ENCODE measurements at places on chromosomes 6 and 20. TPM values are rescaled to one million over a fixed set of nuclear protein-coding genes. Genes with fewer than 3 reads are reported as not detected.
A peak's percentile ranks its signal among the peaks of the same experiment; 100 is the strongest.

The CTAGE9 gene
- total RNA-seq: not detected

The JPH2 gene
- total RNA-seq: 13.8 TPM

The AAR2 gene
- 16.1 TPM for total RNA-seq

DNA sequence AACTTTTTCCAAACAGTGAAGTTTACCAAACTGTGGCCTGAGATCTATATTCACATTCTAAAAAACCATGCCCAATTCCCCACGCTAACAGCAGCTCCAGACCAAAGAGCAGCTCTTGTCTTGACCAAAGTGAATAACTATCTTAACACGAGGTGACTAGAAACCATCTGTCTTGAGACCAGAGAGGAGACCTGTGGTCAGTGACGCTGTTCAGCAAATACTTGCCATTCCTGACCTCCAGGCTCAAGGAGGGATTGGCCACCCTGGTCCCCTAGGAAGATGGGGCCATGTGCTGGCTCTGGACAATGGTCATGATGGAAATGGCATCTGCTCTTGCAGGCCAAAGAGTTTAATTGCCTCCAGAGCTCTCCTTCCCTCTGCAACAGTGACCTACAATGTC lies 104.4 kb upstream of the CD93 start:
- no peak for DNase-seq

The HLA-DMB gene
- 28.8 TPM for total RNA-seq

DNA sequence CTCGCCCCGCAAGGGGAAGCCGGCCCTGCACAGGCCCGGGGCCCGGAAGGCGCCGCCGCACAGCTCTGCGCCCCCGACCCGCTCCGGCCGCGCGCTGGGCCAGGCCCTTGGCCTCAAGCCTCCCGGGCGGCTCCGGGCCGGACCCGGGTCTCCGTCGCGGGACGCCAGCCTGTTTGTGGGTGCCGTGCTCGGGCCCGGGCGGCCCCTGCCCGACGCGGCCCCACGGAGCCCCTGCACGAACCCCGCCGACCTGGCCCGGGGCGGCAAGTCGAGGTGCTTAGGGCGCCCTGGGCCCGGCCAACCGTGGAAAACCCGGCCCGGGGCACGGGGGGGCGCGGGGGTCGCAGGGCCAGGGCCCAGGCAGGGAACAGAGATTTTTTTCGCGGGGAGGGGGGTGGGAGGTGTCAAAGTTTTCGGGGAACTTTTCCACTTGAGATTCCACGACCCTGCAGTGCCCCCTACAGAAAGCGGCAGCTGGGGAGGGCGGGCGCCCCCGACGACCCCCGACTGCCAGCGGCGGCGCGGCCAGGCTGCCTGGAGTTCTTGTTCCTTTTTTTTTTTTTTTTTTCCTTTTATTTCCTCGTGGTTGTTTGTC lies 805 bp upstream of the STX16 start:
- peak; percentile 52 for DNase-seq

The RGS17 gene
- total RNA-seq: 0.53 TPM

GRCh38 chr6:117512987-117513573 lies 30.6 kb downstream of the DCBLD1 start:
- no peak for DNase-seq

DNA sequence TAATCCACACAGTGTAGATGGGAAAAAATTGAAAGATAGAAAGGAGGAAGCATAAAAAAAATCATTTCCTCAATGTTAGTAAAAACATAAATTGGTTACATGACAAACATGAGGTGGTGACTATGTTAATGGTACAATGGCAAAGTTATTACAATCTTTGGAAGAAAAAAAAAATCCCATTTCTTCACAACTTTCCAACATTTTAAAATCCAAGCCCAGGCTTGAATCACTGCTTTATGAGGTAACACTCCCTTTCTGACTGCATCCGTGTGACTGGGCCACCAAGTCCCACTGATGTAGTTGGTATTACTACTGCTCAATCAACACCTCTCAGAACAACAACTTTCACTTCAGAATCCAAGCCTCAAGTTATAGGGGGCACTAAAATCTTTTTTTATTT lies 160.4 kb downstream of the BTBD9 start:
- no peak for DNase-seq

The ERVFRD-1 gene
- total RNA-seq: 0.10 TPM

DNA sequence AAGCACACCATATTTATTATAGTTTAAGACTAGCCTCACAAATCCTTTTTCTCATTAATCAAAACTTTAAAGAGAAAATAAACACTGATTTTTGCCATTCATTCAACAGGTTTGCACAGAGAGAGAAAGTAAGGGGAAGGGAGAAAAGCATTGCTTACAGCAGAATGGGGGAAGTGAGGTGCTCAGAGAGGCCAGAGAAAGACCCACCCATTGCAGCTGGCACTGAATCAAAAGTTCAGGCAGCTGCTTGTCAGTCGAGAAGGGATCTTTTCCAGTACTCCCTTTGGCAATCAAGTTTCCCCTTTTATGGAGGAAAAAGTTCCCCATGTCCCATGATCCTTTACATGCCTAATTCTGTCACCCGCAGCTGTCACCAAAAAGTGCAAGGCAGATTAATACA lies 8.0 kb upstream of the CRISP2 start:
- no peak for DNase-seq

DNA sequence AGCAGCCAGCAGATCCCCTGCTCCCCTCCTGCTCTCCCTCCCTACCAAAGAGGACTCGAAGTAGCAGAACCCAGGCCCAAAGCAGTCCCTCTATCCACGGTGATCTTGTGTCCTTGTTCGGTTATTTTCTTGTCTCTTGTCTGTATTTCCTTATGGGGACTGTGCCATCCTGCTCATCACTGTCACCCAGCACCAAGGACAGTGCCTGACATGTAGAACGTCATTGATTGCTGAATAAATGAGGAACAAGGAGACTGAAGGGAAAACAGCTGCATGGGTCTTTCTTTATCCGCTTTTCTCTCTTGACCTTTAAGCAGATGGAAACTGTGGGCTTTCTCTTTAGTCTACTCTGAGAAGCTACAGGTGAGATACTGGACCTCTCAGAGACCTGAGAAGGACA lies 29.4 kb upstream of the ZNF831 start:
- DNase-seq: no peak

The F13A1 gene
- total RNA-seq: 49.4 TPM

The SESN1 gene
- 16.9 TPM for total RNA-seq

DNA sequence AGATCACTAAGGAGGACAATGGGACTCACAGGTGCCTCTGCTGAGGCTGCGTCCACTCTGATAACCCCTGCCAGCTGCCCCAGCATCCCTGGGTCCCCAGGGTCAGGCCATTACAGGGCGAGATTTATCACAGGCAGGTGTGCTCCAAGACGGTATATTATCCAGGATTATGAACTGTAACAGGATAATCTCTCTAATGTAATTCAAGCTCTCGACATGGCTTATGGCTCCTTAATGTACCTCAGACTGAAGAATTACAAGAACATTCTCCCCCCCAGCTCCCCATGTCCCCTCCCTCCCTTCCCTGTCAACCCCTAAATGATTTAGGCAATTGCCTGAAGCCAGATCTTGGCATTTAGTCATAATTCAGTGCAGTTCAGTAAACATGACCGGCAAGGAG lies 86.8 kb downstream of the NCR2 start:
- DNase-seq: no peak

The TBX18 gene
- 0.25 TPM for total RNA-seq

- no peak for DNase-seq
Observed at GRCh38 chr6:99789767-99790166, 183.1 kb downstream of the PRDM13 start.

DNA sequence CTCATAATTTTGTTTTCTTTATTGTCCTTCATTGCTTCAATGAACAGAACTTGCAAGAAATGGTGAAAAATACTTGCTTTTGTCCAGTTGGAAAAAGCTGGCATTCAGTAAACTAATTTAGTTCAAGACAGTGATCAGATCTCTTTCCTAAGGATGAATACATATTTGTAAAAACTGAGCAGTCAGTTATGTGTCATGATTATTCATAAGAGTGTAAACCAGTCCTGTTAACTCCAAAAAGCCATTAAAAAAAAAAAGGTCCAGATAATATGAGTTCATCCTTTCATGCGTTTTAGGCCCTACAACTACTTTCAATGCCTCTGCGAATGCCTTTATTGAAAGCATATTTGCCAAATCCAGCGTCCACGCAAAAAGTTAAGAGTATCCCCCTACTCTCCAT lies 609 bp downstream of the PGM3 start:
- no peak for DNase-seq

DNA sequence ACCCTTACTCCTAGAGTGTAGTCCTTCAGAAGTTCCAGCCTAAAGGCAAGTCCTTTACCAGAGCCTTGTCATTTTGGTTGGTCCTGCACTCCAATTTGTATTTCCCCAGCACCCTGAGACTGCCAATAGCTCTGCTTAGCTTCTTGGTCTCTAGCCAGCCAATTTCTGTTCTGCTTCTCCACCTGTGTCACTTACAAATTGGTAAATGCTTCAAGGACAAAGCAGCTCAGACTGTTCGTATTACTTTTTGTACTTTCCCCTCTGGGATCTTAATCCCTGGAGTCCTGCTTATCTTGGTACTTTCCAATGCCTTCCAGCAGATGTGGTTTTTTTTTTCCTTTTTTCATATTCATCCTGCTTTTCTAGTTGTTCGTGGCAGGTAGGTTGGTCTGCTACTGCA lies 25.7 kb downstream of the PIGU start:
- DNase-seq: no peak

The PREX1 gene
- total RNA-seq: 24.6 TPM

DNA sequence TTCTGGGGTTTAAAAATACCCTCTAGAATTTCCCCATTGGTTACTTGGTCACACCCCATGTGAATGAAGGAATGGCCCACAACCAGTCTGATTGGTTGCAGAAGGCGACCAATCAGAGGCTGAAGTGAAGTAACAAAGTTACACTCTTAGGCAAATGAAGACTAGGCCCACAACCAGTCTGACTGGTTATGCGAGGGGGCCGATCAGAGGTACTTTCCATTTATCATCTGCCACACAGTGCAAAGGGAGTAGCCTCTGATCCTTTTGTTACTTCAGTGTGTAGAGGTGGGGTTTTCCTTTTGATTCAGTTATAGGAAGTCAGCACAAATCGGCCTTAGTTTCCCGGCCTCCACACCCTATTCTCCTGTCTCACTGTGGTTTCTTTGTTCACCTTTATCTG lies 61.2 kb upstream of the SGK1 start:
- DNase-seq: peak; percentile 88

- no peak for DNase-seq
Observed at GRCh38 chr6:145629478-145629877, 105.8 kb downstream of the EPM2A start.

DNA sequence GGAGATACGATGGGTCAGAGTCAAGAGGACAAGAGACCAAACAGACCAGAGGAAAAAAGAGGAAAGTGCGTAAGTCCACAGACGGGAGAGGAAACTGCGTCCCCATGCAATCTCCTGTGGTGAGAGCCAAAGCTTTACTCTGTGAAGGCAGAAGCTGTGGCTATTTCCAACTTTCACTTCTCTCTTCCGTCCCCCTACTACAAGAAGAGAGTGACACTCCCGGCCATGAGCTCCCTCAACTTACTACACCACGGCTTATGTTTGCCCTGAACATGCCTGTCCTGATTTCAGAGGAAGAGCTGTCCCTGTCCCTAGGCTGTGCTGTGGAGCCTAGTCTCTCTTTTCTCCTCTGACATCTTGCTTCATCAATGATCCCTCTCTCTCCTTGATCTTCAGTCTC lies 11.5 kb upstream of the SSR1 start:
- DNase-seq: no peak

- no peak for DNase-seq
Observed at GRCh38 chr6:13952101-13952500, 27.3 kb downstream of the RNF182 start.

- no peak for DNase-seq
Observed at GRCh38 chr6:77455271-77455670, 8.0 kb downstream of the HTR1B start.

The PLN gene
- 24.1 TPM for total RNA-seq

The MCHR2 gene
- not detected for total RNA-seq

GRCh38 chr6:148235446-148235845 lies 107.2 kb upstream of the SASH1 start:
- no peak for DNase-seq

The ADGRF5 gene
- 1.8 TPM for total RNA-seq

DNA sequence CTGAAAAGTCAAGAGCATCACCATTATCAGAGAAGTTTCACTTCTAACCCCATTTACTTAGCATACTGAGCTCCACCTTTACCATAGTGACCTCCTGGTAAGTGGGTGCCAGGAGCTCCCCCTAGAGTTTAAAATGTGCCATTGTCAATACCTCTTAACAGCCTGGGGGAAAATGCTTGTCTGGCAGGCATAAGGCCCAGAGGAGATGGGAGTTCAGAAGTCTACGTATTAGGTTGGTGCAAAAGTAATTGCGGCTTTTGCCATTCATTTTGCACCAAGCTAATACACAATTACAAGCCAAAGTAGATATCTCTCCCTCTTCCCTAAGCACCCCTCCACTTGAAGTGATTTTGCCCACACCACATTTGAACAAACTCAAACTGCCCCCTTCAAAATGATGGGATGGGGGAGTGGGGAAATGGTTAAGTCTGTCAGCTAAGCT lies 919.0 kb downstream of the KIF16B start:
- DNase-seq: peak; percentile 54

DNA sequence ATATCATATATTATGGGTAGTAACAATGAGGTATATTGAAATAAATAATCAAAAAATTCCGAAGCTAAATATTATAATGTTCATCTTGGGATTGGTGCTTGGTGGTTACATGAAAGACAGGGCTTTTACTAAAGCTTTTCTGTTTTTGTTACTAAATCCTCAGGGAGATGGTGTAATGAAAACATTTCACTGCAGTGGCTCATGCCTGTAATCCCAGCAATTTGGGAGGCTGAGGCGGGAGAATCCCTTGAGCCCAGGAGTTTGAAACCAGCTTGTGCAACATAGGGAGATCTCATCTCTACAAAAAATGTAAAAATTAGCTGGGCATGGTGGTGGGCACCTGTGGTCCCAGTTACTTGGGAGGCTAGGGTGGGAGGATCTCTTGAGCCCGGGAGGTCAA lies 42.9 kb downstream of the AFG1L start:
- DNase-seq: no peak

The HLA-C gene
- 1,321 TPM for total RNA-seq

The TMEM74B gene
- total RNA-seq: 2.0 TPM

The SPACA1 gene
- not detected for total RNA-seq

DNA sequence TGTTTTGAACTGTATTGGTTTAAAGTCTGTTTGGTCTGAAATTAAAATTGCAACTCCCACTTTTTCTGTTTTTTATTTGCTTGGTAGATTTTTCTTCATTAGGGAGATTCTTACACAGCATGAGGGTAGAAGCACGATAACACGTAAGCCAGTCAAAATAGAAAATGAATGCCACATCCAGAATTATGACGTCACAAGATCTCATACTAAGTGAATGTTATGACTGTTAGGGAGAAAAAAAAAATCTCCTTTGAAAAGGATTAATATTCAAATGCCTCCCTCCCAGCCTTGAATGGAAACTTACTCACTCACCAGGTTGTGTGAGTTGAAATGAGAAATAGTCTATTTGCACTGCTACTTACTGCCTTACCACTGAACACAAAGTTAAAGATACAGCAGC lies 670.8 kb downstream of the TFAP2A start:
- DNase-seq: no peak
